ENCODE measurements at places on chromosomes 6 and 20.

GRCh38 chr6:44179648-44180047 is 21.0 kb downstream of the CAPN11 start:
- DNase-seq: no peak

- DNase-seq: no peak
Observed at GRCh38 chr6:157681041-157681650, 141.9 kb upstream of the SNX9 start.

DNA sequence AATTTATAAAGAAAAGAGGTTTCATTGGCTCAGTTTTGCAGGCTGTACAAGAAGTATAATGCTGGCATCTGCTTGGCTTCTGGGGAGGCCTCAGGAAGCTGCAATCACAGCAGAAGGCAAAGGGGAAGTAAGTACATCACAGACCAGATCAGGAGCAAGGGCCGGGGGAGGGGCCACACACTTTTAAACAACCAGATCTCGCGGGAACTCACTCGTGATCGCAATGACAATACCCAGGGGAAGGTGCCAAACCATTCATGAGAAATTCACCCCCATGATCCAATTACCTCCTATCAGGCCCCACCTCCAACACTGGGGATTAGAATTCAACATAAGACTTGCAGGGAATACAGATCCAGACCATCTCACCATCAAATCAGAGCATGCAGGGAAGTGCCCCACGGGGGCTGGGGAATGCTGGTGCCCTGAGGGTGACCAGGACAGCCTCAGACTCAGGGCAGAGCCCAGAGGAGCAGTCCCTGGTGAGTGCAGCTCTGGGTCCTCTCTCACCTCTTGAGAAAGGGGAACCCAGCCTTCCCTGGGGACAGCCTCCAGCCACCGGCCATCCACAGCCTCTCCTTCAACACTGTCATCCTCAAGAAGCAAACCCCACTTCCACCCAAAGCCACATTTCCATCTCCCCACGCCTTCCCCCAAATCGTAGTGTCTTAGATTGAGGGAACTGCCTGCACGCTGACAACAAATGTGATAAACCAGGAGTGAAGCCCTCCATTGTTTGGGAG is 80.7 kb downstream of the ANKRD60 start:
- DNase-seq: no peak

DNA sequence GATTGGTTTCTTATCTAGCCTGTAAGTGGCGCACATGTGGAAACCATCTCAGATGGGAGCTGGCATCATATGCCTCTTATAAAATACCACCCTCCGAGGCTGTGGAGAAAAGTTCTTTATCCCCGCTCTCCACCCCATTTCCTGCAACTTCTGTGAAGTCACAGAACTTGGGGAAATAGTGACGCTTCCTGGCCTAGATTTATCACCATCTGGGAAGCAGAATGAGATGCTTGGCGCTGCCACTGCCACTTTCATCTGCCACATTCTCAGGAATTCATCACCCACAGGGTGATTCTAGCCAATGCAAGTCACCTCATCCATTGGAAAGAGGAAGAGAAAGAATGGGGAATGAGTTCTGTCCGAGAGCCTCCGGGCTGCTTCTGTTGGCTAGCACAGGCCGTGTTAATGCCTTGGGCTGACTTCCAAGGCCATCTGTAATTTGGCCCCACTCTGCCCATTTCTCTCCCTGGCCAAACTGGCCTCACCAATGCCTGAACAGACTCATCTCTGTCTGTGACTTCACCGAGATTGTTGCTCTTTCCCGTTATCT is 148.8 kb upstream of the SOX4 start:
- no peak for DNase-seq

GRCh38 chr20:1926237-1926636 is 31.0 kb downstream of the SIRPA start:
- DNase-seq: no peak

GRCh38 chr20:2708665-2709064 is 16.1 kb downstream of the EBF4 start:
- DNase-seq: no peak

DNA sequence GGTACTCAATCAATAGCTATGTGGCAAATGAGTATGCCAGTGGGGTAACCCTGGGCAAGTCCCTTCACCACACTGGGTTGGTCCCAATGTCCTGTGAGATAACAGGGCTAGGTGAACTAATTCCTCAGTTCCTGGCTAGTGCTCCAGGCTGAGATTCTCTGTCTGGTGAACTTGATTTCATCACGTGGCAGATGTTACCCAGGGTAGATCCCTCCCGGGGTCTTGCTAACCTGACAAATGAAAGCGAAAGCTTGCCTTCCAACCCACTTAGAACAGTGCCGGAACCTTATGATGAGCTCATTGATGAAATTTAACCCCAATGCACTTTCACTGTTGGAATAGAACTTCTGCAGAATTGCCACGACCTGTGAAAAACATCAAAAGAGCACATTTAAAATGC is 6.6 kb upstream of the ANKRD60 start:
- no peak for DNase-seq

DNA sequence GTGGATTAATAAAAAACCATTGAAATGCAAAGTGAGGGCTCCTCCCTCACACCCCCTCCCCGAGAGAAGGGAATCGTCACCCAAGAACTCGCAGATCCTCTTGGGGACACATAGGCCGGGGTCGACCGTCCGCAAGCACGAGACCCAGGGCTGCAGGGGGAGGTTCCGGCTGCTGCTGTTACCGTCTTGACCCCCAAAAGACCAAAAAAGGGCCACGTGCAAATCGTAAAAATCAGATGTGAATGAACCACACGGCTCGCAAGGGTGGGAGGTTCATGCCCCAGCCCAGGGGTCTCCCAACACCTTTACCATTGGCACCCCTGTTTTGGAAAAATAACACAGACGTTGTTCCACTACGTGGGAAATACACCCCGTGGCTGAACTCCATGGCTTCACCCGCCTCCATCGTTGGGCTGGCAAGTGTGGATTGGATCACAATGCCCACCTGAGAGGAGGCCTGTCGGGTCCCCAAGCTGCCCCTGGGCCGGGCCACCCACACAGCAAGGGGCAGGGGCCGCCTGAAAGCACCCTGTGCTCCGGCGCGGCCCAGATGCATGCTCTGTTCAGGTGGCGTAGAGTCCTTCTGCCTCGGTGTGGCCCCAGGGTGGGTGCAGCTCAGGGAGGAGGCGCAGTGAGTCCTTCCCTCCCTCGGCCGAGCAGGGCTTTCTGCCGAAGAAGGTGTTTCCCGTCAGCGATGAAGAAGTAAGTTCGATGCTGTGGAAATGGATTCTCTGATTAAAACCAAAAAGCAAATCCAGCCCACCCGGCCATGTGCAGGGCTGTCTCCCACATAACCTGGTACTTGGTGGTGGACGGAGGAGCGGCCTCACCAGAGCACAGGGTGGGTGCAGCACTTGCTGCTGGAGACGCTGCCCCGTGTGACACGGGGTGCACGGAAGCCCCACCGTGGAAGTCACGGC is 85.0 kb downstream of the YTHDF1 start:
- DNase-seq: no peak

DNA sequence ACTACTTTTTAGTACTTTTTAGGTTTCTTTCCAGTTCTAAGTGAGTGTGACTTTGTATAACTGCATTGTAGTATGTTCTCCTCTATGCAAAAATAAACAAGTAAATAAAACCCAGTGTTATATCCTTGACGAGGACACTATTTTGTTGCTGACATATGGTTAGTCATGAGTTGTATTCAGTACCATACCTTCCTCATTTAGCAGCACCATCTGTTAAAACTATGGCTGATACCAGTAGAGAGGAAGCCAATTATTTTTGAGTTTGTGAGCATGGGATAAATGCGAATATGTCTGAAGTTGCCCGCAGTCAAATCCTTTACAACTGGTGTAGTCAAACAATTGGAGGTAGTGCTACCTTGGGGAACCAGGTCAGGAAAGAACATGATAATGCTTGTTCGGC is 74.1 kb downstream of the CDKAL1 start:
- DNase-seq: no peak
